ENCODE measurements at places on chromosomes 6 and 20.

- peak; percentile 37 for DNase-seq
Measured at GRCh38 chr20:33814238-33814712, 3.1 kb downstream of the CHMP4B start.

DNA sequence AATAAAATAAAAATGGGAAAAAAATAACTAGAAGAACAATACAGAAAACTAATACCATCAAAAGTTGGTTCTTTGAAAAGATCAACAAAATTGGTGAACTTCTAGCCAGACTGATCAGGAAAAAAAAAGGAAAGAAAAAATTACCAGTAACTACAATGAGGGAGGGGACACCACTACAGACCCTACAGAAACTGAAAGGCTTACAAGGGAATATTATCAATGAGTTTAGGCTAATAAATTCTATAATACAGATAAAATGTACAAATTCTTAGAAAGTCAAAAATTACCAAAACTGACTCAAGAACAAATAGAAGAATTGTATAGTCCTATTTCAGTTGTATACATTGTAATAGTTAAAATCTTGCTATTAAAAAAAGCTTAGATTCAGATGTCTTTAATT, 141.8 kb downstream of the COL19A1 start:
- no peak for DNase-seq

DNA sequence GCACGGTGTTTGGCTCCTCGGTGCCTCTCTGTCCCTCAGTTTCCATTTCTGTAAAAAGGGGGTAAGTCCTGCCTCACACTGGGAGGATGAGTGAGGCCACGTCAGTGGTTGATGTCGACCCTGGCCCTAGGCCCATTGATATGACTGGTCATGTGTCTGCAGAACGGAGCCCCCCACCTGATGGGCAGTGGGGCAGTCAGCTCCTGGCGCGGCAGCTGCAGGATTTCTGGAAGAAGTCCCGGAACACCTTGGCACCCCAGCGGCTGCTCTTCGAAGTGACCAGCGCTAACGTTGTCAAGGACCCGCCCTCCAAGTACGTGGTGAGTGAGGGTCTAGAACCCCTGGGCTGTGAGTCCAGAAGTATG, 1.2 kb downstream of the SNX21 start:
- peak; percentile 21 for DNase-seq

DNA sequence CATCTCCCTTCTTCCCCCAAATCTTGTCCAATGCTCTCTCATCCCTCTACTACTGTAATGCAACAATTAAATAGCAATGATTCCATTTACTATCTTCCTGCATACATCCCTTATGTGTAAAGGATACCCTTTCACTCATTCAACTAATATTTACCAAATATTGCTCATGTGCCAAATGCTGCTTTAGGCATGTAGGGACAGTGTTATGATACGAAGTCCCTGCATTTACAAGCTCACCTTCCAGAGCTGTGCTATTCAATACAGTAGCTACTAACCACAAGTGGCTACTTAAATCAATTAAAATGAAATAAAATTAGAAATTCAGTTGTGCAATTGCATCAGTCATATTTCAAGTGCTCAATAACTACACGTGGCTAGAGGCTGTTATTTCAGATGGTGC, 41.1 kb downstream of the GMDS start:
- DNase-seq, result no peak

DNA sequence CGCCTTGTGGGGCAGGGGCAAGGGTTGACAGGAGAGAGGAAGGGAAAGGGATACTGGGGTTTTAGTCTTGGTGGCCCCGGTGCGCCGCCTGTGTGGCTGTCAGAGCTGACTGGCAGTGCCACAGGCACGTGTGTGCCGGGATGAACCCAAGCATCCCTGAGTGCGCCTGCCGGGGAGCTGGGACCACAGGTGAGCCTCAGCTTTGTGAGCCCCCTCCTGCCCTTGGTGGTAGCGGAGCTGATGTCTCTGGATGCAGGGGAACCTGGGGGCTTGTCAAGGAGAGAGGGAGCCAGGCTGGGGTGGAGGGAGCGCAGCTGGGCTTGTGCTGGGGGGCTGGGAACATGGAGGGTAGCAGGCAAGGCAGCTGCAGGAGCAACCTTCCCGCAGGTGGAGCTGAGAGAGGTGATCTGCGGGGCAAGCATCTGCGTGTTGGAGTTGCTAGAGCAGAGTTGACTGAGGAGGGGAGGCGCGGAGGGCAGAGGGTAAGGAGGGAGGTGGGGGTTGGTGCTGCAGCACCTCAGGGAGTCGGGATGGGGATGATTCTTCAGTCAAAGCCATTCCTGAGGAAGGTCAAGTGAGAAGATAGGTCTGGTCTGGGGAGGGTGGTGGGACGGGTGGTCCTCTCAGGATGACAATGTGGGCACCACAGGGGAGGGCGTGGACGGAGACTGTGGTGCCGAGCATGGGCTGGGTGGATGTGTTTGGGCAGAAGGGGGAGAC, 28.1 kb downstream of the PYGB start:
- DNase-seq, result no peak

DNA sequence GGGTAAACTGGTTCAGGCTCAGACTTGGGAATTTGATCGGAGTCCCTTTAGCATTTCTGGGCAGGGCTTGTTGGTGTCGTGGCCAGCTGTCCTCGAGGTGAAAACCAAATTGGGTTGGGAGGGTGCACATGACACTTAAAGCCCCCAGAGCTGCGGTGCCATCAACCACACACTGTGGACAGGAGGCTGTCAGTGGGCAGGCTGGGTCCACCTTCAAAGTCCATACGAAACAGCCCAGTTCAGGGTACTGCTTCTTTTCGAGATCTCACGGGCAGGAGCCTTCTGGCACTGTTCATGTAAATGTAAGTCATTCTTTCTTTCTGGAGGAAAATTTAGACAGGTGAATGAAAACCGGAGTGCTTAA, 7.0 kb downstream of the SYNJ2 start:
- no peak for DNase-seq

- peak; percentile 70 for DNase-seq
Measured at GRCh38 chr6:8219352-8219943, 117.1 kb upstream of the EEF1E1 start.

DNA sequence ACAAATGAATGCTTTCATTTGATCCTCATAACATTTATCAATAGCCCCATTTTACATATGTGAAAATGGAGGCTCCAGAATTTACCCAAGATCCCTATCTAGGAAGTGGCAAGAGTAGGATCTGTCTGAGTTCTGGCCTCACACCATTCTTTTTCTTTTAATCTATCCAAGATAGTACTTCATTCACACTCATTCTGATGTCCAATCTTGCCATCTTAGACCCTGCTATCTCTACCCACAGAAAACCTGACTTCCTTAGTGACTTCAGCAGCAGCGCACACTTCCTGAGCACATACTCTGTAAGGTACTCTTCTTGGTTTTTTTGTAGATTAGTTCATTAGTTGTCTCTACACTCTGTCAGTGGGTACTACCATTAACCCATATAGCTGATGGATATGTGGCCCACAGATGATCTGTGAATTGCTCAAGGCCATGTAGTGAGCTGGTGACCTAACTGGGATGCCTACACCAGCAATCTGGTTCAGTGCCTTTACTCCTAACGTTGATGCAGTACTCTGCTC, 36.3 kb downstream of the COX4I2 start:
- DNase-seq, result no peak

DNA sequence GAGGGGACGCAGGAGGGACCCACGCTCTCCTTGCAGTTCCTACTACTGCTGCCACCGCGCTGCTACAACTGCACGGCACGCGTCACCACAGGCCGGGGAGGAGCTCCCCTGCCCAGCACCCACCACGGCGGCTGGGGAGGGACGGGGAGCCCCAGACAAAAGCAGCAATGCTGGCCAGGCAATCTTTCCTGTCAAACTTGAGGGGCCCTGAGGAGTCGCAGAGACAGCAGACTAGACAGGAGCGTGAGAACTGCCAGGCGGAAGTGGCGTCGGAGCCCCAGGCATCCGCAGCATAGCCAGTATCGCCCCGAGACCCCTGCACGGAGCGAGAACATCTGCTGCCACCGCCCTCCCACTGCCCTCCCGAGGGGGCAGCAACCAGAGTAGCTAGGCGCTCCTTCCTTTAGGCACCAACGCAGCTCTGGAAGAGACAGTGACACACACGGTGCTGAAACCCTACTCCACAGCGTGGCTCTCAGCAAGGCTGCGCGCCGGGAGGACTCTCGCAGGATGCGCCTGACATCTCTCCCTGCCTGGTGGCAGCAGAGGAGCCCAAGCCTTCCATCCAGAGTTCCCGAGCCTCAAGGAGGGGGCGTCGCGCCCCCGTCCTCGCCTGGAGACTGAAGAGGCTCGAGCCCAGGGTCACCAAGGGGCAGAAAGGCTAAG, 2.2 kb downstream of the TAF4 start:
- peak; percentile 15 for DNase-seq

DNA sequence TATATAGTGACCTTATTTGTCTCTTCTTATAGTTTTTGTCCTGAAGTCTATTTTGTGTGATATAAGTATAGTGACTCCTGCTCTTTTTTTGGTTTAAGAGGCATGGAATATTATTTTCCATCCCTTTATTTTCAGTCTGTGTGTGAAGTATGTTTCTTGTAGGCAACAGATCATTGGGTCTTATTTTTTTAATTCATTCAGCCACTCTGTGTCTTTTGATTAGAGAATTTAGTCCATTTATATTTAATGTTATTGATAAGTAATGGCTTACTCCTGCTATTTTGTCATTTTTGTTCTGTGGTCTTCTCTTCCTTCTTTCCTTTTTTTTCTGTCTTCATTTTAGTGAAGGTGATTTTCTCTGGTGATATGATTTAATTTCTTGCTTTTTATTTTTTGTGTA, 51.4 kb upstream of the TOP1 start:
- DNase-seq, result no peak

DNA sequence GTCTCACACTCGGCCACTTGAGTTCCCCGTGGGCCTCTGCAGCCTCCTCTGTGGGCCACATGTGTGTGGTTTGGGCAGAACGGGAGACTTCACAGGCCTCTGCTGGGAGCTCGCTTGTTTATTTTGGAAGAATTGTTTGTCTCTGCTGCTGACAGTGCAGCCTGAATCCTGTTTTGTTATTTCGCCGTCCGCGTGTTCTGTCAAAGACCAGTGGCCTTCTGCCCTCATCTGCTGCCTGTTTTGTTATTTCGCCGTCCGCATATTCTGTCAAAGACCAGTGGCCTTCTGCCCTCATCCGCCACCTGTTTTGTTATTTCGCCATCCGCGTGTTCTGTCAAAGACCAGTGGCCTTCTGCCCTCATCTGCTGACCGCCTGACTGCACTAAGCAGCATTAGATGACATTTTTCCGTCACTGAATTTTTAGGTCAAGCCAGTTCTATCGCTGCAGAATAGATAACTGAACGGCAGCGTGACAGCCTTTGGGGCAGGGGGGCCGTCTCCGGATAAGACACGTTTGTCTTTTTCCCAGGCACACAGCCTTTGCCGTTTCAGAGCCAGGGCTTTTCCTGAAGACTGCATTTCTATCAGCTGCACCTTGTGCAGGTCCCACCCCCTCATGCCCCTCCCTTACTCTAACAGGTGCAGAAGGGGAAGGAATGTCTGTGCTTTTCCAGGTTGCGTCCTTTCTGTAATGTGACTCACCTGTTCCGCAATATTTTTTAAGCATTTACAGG, 158.5 kb upstream of the AFDN start:
- DNase-seq, result no peak

DNA sequence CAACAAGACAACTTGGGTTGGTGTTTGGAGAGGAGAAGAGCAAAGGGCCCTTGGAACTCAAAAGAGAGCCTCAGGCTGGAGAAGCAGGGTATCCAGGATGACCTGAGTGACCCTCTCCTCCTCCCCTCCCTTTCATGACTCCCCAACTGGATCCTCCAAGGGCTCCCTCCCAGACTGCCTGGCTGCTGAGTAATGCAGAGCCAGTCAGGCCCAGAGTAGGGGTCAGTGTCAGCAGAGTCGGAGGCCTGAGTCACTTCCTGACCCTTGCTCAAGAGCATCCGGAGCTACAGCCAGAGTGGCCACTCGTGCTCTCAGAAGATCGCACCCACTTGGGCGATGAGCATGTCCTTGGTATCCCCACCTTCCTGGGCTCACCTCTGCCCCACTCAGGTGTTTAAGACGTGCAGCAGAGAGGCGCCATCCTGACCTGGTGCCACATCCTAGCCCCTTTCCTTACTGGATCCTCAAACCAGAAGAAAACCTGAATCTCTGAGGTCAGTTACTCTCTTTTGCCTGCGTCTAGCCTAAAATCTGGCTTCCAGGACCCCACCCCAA, 2.8 kb upstream of the MAPK13 start:
- peak; percentile 94 for DNase-seq

GRCh38 chr20:57650756-57651483, 30.7 kb upstream of the ZBP1 start:
- DNase-seq, result no peak

GRCh38 chr6:137056121-137056880, 11.5 kb upstream of the IL20RA start:
- DNase-seq, result no peak

GRCh38 chr20:48155268-48155667, 370.0 kb upstream of the SULF2 start:
- DNase-seq, result no peak

- DNase-seq, result no peak
Measured at GRCh38 chr20:39381595-39381994, 419.5 kb downstream of the DHX35 start.

DNA sequence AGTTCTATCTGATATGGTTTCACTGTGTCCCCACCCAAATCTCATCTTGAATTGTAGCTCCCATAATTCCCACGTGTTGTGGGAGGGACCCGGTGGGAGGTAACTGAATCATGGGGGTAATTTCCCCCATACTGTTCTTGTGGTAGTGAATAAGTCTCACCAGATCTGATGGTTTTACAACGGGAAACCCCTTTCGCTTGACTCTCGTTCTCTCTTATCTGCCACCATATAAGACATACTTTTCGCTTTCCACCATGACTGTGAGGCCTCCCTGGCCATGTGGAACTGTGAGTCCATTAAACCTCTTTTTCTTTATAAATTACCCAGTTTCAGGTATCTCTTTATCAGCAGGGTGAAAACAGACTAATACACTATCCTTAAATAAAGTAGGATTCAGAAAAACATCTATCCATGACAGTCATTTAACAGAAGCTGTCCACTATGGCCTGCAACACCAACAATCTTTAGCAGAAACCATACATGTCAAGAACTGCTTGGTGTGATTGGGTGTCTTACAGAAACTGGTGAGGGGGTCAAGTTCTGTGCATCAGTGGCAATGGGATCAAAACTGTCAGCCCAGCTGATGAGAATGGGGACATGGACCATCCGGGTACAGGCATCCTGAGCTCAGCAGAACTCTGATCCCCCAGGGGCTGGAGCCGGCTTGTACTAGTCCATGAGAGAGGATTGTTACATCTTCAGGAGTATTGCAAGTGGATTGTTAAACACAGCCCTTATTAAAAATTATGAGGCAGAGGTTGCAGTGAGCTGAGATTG, 59.2 kb downstream of the SCML4 start:
- no peak for DNase-seq

DNA sequence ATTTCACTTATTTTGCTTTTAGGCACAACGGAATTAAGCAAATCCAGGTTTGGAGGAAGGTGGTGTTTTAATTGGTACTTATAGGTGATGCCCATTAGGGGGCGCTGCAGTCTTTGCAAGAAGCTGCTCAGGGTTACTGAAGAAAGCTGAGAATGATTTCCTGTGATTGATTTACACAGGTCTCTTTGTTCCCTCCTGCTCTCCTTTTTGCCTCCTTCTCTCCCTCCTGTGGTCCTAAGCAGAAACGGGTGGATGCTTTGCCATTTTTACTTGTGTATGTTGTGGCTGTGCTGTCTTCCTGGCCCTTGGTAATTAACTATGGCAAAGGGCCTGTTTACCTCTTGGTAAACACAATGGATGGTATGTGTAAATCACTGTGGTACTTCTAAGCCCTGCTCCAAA, 97.8 kb downstream of the ANKS1A start:
- peak; percentile 90 for DNase-seq

Measured in GM23248 (cell line).